ENCODE measurements at places on chromosomes 11 and 22.

DNA sequence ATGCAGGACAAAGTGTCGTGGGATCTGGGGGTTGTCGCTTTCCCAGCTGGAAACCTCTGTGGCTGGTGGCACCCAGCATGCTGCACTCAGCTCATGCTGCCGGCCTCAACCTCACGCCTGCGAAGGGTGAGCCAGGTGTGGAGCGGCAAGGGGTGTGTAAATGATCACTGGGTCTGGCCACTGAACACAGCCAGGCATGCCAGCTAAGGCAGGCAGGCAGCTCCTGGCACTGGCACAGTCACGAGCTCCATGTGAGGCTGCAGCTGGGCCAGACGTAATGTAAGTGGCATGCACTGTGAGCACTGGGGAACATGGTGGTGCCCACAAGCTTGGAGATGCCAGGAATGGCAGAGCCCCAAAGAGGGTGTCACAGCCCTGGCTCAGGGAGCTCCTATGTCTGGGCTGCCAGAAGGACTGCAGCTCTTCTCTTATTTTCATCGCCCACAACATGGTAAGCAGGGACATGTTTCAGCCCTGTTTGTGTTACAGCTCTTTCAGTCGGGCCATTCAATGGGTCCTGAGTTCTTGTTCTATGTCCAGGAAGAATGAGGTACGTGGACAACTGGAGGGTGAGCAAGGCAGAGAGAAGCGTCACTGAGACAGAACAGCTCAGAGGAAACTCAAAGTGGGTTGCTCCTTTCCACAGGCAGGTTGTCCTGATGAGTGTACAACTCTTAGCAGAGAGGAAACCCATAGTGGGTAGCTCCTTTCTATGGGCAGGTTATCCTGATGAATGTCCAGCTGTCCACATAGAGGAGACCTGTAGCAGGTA is 403.8 kb downstream of the CNTN5 start:
- DNase-seq, result no peak

DNA sequence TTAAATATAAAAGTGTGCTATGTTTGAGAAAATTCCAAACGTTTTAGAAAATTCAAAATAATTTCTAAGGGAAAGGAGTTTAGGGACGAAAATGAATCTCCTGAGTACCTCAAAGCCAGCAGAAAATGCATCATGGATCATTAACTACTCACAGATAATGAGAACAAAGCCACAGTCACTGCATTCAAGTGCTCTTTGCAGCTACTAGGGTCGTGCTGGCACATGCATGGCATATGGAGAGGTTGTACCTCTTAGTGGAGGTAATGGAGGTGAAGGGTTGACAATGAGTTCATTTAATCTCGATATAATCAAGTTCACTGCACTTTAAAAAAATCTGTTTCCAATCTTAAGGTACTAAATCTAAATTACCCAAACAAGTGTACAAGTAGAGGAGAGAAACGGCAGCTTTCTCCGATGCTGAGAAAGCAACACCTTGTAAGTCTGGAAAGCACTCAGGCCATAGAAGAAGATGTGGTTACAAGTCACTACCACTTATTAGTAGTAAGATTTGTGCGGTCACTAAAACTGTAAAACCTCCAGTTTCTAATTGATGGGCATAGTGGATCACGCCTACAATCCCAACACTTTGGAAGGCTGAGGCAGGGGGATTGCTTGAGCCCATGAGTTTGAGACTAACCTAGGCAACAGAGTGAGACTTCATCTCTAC is 261.1 kb upstream of the ANO3 start:
- no peak for DNase-seq

- DNase-seq, result no peak
Measured at GRCh38 chr11:115459563-115459962, 44.7 kb downstream of the CADM1 start.

DNA sequence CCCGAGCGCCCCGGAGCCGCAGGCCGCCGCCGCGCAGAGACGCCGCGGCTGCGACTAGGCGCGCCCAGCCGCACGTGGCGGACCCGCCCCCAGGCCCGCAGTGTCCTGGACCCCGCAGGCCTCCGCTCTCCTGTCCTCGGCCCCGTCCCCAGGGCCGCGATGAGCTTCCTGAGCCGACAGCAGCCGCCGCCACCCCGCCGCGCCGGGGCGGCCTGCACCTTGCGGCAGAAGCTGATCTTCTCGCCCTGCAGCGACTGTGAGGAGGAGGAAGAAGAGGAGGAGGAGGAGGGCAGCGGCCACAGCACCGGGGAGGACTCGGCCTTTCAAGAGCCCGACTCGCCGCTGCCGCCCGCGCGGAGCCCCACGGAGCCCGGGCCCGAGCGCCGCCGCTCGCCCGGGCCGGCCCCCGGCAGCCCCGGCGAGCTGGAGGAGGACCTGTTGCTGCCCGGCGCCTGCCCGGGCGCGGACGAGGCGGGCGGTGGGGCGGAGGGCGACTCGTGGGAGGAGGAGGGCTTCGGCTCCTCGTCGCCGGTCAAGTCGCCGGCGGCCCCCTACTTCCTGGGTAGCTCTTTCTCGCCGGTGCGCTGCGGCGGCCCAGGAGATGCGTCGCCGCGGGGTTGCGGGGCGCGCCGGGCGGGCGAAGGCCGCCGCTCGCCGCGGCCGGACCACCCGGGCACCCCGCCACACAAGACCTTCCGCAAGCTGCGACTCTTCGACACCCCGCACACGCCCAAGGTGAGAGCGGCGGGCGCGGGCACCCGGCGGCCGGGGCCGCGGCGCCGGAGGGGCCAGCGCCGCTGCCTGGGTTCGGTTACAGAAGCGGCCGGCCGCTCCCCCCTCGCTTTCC is 528 bp downstream of the WEE1 start:
- DNase-seq, result peak; percentile 2

DNA sequence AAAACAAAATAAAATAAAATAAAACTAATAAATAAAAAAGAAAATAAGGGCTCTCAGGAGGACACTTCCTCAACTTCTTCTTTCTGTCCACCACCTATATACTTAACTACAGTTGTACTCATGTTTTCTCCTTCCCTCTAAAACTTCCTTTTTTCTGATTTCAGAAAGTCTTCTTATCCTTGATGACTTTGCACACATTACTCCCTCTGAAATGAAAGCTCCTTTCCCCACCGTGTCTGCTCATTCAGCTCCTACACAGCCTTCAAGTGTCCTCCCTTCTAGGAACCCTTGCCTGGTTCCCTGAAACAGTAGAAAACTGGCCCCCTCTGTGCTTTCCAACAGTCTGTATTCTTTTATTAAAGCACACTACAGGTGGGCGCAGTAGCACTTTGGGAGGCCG is 18.3 kb upstream of the DDX17 start:
- DNase-seq, result no peak

- no peak for DNase-seq
Measured at GRCh38 chr11:59544869-59545178, 33.5 kb downstream of the OR4D9 start.

DNA sequence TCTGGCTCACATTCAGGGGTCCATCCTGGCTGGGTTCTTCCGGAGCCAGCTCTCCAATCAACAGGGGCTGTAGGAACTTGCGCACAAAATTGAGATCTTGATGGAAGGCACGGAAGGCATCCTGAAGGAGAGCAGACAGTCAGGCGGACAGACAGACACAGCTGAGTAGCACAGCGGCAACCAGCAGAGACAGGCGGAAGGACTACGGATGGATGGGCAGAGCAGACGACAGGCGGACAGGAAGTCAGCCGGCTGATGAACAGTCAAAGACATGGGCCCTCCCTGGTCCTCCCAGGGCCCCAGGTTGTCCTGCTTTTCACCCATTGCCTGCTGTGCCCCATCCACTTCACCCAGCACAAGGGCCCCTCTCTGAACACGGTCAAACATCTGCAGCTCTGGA is 11.3 kb downstream of the FADS3 start:
- no peak for DNase-seq

DNA sequence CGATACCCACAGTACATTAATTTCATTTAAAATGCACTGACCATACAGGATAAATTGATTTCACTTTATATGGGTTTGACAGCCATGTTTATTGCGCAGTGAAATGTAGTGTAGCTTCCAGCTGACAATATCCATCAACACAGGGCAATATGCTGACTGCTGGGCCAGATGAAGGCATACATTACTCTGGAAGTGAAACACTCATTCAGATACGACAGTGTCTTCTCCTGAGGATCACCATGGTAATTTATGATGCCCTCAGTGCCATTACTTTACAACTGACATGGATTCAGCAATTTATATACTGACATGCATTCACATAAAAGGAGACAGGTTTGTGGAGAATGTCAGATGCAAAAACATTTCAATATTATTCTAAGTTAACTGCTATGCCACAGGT is 365.1 kb downstream of the SOX6 start:
- no peak for DNase-seq

DNA sequence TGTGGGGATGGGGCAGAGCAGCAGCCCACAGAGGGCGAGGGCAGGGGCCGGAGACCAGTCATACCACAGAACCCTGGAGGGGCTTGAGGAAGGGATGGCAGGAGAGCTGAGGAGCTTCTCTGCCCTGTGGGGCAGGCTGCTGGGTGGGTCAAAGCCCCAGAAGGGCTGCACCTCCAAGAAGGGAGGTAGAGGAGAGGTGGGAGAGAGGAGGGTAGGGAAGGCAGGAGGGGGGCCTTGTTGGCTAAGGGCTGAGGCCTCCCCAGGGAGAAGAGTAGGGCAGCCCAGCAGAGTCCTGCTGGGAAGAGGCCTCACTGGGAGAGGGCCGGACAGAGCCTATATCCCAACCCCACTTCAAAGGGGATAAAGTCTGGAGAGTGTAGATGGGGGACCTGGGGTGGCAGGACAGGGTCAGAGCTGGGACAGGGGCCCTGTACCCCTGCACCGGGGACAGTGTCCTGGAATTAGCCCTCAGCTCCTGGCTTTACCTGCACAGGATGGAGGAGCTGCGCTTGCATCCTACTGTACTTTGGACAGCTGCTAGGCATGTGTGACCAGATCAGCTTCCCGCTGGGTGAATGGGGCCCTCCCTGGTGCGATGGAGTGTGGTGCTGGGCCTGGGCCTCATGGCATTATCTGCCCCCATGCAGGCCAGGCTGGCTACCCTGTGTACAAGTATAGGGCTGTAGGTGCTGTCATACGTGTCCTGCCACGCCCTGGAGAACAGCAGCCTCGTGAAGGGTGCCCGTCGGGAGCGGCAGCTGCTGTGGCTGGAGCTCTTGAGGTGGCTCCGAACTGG is 7.3 kb downstream of the DGCR6L start:
- DNase-seq, result no peak

DNA sequence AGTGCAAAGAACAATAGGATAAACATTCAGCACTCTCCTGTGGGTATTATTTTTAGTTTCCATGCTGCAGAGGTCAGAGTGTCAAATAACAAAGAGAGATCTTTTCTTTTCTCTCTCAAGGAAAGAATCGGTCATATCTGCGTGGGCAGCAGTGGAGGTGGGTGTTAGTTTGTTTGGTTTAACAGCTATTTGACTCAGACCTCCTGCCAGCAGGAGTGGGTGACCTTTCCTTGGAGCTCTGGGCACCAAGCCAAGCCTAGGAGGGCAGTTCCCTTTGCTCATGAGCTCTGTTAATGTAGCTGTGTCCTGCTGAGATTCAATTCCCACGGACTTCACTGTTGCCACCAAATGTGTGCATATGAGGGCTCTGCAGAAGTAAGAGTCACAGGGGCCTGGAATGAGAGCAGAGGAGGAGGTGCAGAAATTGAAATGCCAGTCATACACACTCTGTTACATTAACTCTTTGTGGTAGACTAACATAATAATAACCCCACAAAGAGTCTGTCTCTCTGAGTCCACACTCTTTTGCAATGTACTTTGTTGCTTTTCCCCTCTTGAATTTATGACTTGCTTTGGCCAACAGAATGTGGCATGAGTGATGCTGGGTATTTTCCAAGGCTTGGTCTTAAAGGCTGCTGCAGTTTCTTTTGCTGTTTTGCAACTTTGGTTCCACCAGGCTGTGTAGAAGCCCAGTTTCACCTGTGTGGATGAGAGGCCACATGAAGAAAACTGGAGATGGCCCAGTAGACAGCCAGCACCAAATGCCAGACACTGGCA is 76.0 kb upstream of the GRK3 start:
- no peak for DNase-seq

GRCh38 chr11:44971185-44971584 is 20.5 kb upstream of the TP53I11 start:
- DNase-seq, result no peak

GRCh38 chr11:42170601-42171000 is 711.1 kb upstream of the LRRC4C start:
- DNase-seq, result no peak

DNA sequence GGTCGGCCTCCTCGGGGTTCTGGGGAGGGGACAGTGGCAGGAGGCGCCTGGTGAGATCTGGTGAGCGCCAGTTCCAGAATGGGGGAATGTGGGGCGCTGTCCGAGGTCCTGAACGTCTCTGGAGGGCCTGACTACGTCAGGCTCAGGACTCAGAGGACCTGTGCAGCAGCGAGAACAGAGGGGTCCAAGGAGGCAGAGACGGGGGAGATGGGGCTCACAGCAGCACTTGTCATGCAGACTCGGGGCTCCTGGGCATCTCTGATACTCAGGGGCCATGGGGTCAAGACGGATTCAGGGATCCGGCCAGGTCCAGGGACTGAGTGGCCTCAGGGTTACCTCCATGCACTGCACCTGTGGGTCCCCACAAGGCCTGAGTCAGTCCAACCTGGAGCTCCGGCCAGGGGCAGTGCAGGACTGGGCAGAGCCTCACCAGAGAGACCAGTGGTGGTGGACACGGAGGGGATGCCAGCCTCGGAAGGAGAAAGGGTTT is 92.2 kb downstream of the BRD1 start:
- no peak for DNase-seq
